ENCODE measurements at places on chromosomes 13 and 19. TPM values are rescaled to one million over a fixed set of nuclear protein-coding genes. Genes with fewer than 3 reads are reported as not detected.

Gene RXFP2
- total RNA-seq: not detected

Gene MISP
- total RNA-seq: not detected

Gene PNMA8A
- not detected for total RNA-seq

GRCh38 chr13:99741960-99742359, 229.6 kb downstream of the ZIC5 start:
- H3K4me1 ChIP-seq: no peaks in the 10 kb centered on the region
- peaks cover 8% of the 10 kb centered on the region for H3K27me3 ChIP-seq
- no peak for DNase-seq
- H3K27ac ChIP-seq: no peak overlapping the region

DNA sequence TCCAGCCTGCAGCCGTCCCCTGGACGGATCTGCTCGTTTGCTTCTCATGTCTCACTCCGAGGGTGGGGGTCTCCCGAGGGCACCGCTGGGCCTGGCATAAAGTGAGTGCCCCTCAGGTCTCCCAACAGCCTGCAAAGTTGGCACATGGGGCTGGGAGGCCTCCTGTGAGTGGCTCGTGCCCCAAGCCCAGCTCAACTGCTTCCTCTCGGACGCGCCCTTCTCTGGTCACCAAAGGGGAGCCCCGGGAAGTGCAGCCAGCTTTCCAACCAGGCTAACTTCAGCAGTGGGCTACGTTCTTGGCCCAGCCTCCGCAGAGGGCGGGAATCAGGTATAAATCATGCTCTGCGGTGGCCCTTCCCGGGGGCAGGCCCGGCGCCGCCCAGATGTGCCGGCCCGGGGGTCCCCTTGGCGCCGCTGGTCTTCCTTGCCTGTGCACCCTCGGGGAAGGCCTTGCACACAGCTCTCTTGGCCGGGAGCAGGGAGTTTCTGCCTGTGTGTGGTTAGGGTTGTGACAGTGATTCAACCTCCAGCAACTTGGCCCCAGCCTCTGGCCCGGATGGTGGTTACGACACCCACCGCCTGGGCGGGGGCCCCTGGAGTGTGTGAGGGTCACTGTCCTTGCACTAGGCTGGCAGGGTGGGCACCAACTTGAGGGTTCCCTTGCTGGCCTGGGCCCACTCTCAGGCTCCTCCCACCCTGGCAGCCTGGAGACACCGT, 20.7 kb downstream of the CEBPG start:
- DNase-seq: no peak
- no peak overlapping the region for H3K4me3 ChIP-seq
- no peaks in the 10 kb centered on the region for H3K27me3 ChIP-seq
- no peak overlapping the region for H3K27ac ChIP-seq
- H3K36me3 ChIP-seq: no peaks in the 10 kb centered on the region

DNA sequence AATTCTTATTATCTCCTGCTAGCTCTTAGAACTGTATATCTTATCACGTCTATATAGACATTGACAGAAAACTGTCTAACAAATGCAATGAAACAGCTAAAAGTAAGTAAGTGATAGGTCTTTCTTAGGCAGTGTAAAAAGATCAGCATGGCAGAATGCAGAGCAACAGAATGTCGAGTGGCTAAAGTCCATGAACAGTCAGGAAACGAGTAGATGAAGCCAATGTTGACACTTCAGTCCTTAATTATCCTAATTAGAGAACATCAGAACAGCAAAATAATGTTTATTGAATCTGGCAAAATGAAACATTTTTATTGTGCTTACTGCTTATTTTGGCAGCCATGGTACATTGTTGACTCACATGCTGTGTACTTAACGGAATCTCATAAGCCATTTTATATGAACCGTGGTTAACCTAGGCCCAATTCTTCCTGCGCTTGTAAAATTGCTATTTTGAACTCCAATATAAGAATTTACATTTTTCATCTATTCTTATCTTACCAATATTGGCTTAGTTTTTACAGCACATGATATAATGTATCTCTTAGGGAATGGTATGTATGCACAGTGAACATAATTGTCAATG, 748.1 kb downstream of the DACH1 start:
- H3K4me1 ChIP-seq: no peaks in the 10 kb centered on the region
- no peak overlapping the region for H3K4me3 ChIP-seq
- no peaks in the 10 kb centered on the region for H3K36me3 ChIP-seq

DNA sequence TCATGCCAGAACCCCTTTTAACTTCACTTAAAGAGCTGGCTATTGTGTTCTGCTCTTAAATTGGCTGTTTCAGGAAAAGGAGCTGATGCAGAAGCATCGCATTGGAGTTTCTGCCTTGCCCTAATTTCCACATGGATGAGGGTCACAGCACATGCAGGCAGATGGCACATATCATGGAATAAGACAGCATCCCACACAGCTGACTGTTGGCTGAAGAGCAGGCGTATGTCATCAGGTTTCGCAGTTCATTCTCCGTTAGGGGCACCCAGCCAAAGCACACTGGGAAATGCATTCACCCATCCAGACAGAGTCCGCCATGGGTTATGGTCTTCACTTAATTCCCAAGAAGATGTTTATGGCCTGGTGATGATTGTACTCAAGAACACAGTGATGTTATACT, 572.5 kb downstream of the LIG4 start:
- no peak overlapping the region for H3K27ac ChIP-seq
- no peak for DNase-seq
- H3K36me3 ChIP-seq: no peaks in the 10 kb centered on the region
- H3K27me3 ChIP-seq: no peaks in the 10 kb centered on the region
- no peak overlapping the region for H3K4me3 ChIP-seq

- DNase-seq: no peak
- H3K4me1 ChIP-seq: peaks cover 11% of the 10 kb centered on the region
- no peaks in the 10 kb centered on the region for H3K36me3 ChIP-seq
- no peak overlapping the region for H3K4me3 ChIP-seq
Observed at GRCh38 chr19:49362929-49363267, 682 bp upstream of the TEAD2 start.

Measured in activated CD4-positive, alpha-beta T cell treated with anti-CD3 and anti-CD28 coated beads, Interleukin-2, amount 10 ng/mL, durations not matched to agents 24 days and 14 days (primary cell).